Activated CD4-positive, alpha-beta T cell treated with anti-CD3 and anti-CD28 coated beads for 36 hours (primary cell): ENCODE measurements at places on chromosomes 5 and 9. TPM values are rescaled to one million over a fixed set of nuclear protein-coding genes. Genes with fewer than 3 reads are reported as not detected.

Gene PCDHGA5
- 0.07 TPM for total RNA-seq

Gene SPINK7
- total RNA-seq = not detected

Gene ZNF883
- 1.3 TPM for total RNA-seq

DNA sequence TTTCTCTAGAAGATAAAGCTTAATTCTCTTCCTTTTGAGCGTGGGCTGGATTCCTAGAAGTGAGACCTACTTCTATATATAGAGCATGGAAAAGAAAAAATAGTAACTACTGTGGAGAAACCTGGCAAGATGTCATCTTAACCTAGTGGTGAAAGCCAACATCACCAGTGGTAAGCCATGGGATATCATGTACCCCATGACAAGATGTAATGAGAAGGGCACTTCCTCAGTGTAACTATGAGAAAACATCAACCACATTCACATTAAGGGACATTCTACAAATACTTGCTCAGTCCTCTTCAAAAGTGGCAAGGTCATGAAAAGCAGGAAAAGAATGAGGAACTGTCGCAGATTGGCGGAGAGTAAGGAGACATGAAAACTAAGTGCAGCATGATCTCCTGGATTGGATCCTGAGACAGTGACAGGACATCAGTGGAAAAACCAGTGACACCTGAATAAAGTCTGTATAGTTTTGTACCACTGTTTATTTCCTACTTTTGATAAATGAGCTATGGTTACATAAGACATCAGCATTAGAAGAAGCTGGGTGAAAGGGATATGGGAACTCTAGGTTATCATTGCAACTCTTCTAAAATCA, 65.4 kb downstream of the PRRC1 start:
- H3K4me3 ChIP-seq = no peak overlapping the region
- H3K36me3 ChIP-seq = no peaks in the 10 kb centered on the region
- no peak overlapping the region for H3K27ac ChIP-seq
- peaks cover 10% of the 10 kb centered on the region for H3K27me3 ChIP-seq
- DNase-seq = no peak

DNA sequence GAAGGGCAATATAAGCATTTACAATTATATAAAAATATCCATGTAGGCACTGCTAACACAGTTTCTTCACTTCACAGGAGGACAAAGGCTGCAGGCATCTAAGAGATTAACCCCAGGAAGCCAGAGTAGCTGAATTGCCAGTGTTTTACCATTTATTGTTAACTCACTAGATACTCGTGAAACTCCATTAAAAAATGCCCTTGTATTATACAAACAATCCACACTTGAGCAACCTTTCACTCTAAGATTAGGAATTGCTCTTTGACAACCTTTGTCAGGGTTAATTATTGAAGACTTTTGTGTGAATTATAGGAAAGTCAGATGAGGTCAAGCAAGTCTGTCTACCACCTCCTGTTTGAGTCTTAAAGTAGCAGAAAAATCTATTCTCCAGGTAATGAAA, 317.8 kb downstream of the ADGRV1 start:
- H3K27me3 ChIP-seq = peaks cover 45% of the 10 kb centered on the region
- no peaks in the 10 kb centered on the region for H3K36me3 ChIP-seq
- H3K4me3 ChIP-seq = no peak overlapping the region

DNA sequence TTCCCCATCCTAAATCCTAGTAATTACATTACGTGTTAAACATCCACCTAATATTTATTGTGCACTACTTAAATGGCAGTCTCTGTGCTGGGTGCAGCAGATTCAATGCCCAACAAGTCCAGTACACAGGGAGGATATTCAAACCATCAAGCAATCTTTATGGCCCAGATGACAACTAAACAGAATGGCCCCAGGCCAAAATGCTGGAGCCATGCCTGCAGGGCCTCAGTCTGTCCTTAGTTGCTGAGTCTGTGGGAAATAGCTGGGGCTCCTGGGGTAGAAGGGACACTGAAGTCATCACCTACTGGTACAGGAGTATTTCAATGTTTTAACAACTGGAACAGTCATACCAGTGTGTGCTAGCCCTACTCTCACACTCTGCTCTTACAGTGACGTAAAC, 153.5 kb downstream of the ZNF608 start:
- no peak for DNase-seq
- no peaks in the 10 kb centered on the region for H3K4me1 ChIP-seq
- no peaks in the 10 kb centered on the region for H3K36me3 ChIP-seq
- H3K4me3 ChIP-seq = no peak overlapping the region
- no peak overlapping the region for H3K27ac ChIP-seq

GRCh38 chr5:127076315-127077129, 3.2 kb upstream of the C5orf63 start:
- peaks cover 9% of the 10 kb centered on the region for H3K4me1 ChIP-seq
- no peak for DNase-seq
- H3K4me3 ChIP-seq = no peak overlapping the region
- peaks cover 2% of the 10 kb centered on the region for H3K27me3 ChIP-seq
- H3K27ac ChIP-seq = no peak overlapping the region
